ENCODE measurements at places on chromosomes 5 and 9.

DNA sequence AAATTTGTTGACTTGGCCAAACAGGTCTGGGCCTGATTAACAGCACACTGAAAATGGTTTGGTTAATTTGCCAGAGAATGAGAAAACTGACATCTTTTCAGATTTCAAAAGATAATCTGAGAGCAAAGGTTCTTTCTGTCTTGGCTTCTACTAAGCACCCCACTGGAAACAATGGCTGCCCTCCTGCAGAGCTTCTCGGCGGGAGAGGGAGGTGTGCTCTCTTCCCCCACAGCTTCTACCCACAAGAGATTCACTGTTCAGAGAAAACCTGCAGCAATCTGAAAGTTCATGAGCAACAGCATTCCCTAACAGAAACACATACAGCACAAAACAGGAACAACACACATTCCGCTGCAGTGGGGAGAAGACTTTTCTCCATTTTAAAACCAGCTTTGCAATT lies 3.0 kb downstream of the DNAH5 start:
- no peak for DNase-seq

DNA sequence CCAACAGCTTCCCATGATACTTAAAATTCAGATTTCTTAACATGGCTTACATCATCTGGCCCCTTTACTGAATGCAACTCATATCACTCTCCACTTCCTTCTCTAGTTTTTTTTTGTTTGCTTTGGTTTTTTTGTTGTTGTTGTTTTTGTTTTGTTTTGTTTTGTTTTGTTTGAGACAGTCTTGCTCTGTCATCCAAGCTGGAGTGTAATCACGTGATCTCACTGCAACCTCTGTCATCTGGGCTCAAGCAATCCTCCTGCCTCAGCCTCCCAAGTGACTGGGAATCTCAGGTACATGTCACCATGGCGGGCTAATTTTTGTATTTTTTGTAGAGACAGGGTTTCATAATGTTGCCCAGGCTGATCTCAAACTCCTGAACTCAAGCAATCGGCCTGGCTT lies 41.4 kb downstream of the CPLANE1 start:
- DNase-seq: no peak

- peak; percentile 13 for DNase-seq
Observed at GRCh38 chr5:81749192-81749560, 1.7 kb downstream of the SSBP2 start.

DNA sequence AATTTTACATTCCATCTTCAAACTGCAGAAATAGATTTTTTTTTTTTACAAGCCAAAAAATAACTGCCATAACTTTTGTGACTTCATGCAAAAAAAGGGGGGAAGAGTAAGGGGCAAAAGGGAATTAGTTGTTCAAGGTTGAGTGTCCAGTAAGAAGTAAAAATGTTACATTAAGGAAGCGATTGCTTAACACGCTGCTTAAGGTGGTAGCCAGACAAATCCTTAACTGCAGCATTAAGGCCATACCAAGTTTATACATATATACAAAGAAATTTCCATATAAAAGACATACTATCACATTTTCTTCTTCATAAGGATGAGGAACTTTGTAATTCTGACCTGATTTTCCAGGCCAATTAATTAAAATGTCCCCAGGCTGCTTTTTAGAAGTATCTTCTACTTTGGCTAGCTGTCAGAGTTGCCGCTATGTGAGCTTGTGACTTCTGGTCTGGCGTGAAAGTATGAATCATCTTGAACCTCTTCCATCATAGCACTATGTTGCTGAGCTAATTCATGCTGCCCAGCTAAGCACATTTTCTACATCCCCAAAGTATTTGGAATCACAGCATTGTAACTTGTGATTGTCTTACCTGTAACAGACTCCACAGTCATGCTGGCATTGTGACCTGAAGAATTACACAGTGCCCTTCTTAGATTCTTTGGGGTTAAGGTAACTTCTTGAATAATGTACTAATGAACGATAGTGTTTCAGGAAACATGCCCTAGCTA lies 40.0 kb downstream of the G3BP1 start:
- no peak for DNase-seq

DNA sequence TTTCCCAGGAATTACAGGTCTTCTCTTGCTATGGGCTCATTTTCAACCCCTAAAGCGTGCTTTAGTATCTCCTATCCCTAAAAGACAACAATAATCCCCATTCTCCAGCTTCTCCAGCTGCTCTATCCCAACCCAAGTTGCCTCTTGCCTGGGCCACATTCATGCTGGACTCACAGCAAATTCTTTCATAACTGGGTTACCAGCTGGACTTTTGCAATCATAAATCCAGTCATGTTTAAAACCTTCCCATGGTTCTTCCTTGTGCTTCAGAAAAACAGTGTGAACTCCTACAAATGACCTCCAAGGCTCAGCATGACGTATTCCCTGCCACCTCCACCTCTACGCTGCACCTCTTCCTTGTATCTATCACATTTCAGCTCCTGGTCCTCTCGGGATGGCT lies 346.9 kb downstream of the GADD45G start:
- DNase-seq: no peak

- no peak for DNase-seq
Observed at GRCh38 chr5:14595189-14595588, 13.6 kb downstream of the OTULINL start.

DNA sequence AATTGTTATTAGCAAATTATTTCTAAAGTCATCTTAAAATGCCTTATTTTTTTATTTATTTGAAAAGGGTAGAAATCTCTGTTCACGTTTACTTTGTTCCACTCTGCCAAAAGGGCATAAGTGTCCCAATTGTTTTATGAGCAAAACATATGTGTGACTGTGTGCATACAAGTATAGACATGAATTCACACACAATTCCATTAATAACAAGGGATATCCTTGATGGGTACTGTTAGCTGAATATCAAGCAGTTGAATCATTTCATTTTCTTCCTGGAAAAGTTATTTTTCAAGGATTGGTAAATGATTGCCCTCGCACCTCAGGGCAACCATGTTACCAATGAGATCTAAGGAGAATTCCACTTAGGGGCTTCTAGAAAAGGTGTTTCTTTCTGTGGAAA lies 92.1 kb upstream of the TAF11L2 start:
- no peak for DNase-seq

DNA sequence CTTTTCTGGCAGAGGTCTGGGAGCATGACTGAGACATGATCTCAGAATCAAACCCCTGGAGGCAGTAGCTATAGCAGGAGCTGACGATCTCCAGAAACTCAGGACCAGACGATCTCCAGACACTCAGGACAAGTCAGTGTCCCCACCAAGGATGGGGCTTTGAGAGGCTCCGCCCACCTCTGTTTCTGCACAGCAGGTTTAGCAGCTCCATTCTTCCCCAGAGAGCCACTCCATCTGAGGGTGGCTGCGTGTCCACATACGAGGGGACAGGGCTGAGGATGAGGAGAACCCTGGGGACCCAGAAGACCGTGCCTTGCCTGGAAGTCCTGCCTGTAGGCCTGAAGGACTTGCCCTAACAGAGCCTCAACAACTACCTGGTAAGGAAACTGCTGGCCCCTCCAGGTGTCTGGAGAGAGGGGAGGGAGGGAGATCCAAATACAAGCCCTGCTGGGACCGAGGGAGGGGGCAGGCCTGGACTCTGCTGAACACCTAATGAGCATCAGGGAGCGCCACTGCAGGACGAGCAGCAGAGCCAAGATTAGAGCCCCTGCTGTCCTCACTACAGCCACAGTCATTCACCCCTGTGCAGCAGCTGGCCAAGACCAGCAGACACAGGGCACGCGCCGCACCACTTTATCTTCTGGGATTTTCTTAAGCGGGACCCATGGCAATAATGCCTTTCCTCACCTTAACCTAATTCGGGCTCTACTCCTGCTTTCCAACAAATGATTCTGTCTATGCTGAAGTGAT lies at the start of gene GABRP:
Gene GABRP, plus strand, starts transcription at position 228 of the 750 bp plus-strand sequence. CDS start 4,891 bp downstream, outside the sequence.
- no peak for DNase-seq

- no peak for DNase-seq
Observed at GRCh38 chr9:110290001-110290400, 33.7 kb upstream of the TXN start.

DNA sequence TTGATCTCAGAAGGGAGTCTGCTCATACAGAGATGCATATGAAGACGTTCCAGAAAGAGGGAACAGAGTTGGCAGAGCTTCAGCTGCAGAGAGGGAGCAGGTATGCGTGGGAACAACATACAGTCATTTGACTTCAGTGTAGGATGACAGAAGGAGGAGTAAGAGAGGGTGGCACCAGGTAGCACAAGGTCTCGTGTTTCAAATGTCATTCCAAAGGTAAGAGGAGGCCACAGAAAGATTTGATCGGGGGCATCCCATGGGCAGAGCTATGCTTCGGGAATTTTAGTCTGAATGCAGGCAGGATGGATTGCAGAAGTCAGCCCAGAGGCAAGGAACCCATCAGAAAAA lies 367.1 kb downstream of the CDK5RAP2 start:
- DNase-seq: no peak

DNA sequence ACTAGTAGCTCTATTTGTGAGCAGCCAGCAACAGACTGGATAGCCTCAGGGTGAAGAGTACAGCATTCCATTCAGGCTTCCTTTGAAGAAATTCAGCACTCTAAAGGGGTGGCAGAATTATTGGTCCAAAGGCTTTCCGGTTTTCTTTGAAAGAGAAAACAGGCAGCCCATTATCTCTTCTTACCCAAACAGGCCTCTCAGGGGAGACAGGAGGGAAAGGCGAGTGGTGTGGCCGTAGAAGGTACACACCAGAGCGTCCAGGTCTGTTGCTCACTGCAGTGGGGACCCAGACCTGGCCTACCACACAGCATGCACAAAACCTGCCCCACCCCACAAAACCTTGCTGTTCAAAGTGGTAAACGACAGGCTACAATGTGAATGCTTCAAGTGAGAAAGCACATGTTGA lies 83.3 kb downstream of the ZNF608 start:
- DNase-seq: no peak

DNA sequence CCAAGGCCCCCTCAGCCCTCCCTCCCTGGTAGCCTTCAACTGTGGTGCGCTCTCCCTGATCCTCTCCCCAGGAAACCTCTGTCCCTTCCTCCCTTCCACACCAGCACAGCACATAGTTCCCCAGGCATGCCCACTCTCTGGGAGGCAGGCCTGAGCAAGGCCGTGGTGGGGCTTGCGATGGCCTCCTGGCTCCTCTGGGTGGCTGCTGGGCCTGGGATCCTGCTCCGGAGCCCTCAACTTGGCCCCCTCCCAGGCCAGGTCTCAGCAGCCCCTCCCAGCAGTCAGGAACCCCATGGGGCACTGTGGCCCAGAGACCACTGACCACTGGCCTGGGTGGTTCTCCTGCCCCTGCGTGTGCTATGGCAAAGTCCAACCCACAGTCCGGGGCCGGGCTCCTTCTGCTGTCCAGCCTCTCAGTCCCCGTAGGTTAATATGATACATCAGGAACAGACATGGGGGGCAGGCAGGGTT lies 125.8 kb downstream of the ZNF354C start:
- no peak for DNase-seq

GRCh38 chr5:144183254-144183889 lies 12.7 kb downstream of the KCTD16 start:
- DNase-seq: no peak

DNA sequence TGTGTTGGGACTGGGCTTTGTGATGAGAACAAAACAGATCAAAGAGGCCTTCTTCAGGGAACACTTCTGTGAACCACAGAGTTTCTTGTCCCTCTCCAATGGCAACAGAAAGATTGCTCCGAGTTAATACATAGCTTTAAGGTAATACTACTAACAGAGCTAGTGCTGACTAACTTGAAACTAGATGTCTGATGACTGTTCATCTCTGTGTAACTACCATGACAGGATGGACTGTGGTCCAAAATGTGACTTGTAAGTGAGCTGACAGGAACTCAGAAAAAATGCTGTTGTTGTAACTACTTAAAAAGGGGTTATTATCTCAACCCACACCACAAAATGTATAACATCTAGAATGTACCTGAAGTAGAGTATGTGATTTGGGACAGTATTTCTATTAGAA lies 630.2 kb upstream of the DMAC1 start:
- no peak for DNase-seq

DNA sequence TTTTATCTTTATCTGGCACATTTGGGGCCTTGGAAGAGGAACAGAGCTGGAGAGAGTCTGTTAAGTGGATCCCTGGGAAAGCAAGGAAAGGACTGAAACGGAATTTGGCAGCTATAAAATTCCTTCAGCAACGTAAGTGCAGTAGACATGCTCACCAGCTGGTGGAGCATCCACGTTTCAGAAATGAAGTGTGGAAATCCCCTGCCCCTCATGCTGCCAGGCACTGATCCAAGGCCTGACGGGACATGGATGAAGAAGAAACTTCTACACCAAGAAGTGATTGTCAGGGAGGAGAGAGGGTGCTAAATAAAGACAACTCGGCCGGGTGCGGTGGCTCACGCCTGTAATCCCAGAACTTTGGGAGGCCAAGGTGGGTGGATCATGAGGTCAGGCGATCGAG lies 209.3 kb downstream of the ROR2 start:
- no peak for DNase-seq

DNA sequence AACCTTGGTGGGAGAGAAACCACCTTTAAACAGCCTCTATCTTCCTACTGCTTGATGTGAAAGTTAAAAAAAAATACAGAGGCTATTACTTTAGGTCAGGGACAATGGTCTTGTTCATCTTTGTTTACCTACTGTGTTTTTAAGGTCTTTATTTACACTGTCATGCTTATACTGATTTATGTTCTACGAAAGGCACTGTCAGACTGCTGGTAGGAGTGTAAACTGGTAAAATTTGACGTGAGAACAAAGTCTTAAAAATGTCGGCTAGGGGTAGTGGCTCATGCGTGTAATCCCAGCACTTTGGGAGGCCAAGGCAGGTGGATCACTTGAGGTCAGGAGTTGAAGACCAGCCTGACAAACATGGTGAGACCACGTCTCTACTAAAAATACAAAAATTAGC lies 42.1 kb upstream of the ELOVL7 start:
- DNase-seq: no peak

GRCh38 chr9:87004016-87004415 lies 56.7 kb upstream of the GAS1 start:
- DNase-seq: no peak

DNA sequence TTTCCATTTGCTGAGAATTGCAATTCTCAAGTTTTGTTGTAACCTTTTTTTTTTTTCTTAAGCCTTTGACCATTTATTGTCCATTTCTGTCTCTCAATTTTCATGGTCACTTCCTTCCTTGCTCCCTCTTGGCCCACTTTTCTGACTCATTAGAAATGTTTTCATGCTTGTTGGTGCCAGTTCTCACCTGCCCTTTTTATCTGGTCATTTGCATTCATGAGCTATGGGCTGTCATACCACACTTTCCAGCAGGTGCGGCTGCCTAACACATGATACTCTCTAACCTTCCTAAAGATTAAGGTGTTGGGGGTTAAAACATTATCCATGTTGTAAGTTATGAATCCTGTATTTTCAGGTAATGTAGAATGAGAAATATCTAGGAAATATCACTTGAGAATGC lies 150.5 kb upstream of the TLX3 start:
- DNase-seq: no peak

- DNase-seq: no peak
Observed at GRCh38 chr5:98468188-98468869, 305.1 kb upstream of the RGMB start.

GRCh38 chr9:5620494-5620893 lies 8.4 kb upstream of the RIC1 start:
- DNase-seq: no peak

- DNase-seq: no peak
Observed at GRCh38 chr5:169860585-169860984, 119.7 kb downstream of the INSYN2B start.

GRCh38 chr5:20223451-20223850 lies 235.5 kb upstream of the CDH18 start:
- DNase-seq: no peak

GRCh38 chr9:128187361-128187760 lies 4.0 kb downstream of the CIZ1 start:
- DNase-seq: no peak
